ENCODE measurements at places on chromosomes 2 and 18.
A peak's percentile ranks its signal among the peaks of the same experiment; 100 is the strongest.

- DNase-seq, result no peak
Measured at GRCh38 chr2:120898961-120899750, 163.5 kb downstream of the GLI2 start.

DNA sequence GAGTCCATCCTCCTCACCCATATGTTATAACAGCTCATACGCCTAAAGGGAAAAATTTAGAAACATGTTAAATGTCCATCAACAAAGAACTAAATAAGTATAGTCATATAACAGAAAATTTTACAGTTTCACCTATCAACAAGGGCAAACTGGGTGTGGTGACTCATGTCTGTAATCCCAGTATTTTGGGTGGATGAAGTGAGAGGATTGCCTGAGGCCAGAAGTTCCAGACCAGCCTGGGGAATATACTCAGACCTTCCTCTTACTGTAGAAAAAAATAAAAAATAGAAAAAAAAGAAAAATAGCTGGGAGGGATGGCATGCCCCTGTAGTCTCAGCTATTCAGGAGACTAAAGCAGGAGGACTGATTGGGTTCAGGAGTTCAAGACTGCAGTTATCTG, 48.3 kb upstream of the GULP1 start:
- no peak for DNase-seq

DNA sequence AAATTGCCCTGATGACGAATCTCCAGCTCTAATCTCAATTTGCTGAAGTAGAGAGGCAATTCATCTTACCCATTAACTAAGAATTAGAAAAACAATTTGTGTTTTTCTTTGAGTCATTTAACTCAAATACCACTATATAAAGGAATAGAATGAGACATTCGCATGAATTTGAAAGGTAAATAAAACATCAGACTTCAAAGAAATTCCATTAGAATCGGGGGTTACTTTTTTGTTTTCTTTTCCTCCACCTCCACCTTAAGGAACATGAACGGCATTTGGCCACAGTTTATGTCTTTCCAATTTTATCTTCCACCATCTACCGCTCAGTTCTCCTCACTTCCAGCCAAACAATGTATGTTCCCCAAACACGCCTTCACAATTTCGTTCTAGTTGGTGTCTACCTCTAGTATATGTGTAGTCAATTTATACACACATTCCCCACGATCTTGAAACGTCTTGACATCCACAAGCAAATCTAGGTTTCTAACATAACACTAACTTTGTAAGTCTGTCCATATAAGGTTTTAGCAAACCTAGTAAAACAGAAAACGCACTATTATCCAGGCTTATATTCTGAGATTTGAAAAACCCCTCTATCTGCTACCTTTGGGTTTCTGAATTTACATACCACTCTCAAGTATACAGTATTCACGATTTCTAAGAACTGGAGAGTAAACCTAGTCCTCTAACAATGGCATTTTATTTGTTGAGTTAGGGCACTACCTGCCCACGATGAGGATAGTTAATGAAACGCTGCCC, 1.2 kb upstream of the SMCHD1 start:
- DNase-seq, result no peak

DNA sequence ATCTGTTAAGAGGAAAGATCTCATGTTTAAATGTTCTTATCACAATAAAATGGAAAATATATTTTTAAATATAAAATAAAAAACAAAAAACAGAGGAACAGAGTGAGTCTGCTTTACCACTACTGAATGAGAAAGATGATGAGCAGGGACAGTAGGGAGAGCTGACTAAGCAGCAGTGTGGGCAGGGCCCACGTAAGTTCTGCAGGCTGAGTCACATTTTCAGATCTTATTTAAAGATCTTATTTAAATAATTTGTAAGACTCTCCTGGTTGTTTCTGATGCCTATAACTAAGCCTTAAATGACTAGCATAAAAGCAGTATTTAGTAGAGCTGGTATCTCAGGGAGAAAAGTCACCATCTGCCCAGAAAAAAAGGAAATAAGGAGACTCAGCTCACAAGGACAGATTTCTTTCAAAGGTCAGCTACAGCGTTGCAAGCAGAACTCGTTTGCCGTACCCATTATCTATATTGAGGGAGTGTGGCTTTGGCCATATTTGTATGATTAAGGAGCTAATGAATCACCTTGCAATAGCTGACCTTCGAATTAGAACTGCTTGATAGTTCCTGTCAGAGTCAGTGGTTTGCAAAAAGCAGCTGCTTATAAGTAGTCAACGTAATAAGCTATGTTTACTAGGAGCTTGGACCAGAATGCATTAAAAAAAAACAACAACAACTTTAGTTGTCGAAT, 322.1 kb upstream of the CHAC2 start:
- peak; percentile 55 for DNase-seq

DNA sequence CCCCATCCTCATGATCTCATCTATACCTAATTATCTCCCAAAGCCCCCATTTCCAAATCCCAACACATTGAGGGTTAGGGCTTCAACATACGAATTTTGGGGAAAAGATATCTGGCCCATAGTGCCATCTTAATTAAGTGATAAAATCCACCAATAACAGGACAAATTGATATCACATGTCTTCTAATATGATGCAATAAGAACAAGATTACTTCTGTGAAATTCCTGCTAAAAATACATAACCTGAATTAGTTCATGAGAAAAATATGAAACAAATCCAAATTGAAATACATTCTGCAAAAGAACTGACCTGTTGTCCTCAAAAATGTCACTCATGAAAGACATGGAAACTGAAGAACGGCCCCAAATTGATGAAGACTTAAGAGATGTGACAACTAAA, 28.8 kb downstream of the FOXI3 start:
- DNase-seq, result no peak

DNA sequence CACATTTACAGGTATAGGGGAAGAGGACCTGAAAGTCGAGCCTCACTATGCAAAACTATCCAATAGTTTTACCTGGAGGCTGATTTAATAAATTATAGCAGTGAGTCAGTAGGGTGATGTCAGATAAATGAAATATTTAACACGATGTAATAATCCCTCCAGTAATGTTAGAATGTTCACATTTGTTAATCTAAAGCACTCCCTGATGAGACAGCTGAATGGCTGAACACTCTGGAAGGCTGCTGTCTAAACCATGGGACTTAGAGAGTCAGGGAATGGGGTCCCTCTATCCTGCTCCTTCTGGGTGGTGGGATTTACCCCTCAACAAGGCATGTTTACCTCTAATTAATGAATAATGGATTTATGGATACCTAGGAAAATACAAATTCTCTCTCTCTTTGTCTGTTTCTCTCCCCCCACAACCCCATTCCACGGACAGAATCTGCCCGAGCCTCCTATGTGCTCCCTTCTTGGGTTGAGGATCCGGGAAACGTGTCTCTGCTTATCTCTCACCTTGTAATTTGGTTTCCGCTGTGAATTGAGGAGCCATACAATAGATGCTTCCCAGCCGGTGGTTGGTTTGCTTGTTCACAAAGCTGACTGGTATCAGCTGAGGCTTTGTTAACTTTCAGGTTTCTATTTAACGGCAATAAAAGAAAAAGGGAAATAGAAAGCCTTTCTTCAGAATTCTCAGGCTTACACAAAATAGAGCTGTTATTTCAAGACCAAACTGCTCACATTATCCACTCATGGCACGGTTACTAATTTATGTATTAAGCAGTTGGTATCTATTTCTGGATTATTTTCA, 25.9 kb downstream of the LRRC30 start:
- DNase-seq, result no peak

DNA sequence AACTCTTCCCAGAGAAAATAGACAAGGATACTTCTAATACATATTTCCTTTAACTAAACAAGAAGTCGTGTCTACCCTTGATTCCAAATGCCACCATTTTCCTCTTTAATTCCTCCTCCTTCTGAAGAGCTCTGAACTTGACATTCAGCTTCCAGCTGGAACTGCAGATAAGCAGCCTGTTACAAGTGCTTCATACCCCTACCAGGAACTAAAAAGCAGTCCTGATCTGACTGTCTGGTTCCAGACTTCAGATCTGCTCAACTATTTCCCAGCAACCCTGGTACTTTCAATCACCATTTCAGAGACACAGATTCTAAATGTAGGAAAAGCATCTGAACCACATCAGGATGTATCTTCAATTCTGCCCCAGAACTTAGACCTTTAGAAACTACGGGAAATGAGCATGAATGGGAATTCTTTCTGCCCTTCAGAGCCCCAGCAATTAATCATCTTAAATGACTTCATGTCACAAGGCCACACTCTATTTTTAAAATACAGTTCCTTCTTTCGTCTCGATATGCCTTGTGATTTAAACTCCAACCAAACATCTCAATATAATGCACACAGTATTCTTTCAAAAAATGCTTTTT, 159.5 kb downstream of the L3MBTL4 start:
- no peak for DNase-seq

DNA sequence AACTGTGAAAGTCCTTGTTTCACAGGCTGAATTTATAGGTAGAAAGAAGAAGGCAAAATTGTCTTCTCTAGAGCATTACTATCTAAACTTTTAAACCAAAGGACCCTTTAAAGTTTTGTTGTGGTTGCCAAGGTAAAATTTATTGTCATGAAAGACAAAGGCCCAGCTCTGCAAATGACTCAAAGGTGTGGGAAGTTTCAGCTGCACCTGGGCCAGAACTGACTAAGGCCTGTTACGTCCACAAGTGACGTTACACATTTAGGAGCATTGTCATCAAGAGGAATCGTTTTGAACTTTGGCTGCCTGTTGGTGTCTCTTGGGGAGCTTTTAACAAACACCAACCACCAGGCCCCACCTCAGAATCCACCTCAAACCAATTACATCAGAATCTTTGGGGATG, 8.1 kb upstream of the DSC3 start:
- DNase-seq, result no peak

DNA sequence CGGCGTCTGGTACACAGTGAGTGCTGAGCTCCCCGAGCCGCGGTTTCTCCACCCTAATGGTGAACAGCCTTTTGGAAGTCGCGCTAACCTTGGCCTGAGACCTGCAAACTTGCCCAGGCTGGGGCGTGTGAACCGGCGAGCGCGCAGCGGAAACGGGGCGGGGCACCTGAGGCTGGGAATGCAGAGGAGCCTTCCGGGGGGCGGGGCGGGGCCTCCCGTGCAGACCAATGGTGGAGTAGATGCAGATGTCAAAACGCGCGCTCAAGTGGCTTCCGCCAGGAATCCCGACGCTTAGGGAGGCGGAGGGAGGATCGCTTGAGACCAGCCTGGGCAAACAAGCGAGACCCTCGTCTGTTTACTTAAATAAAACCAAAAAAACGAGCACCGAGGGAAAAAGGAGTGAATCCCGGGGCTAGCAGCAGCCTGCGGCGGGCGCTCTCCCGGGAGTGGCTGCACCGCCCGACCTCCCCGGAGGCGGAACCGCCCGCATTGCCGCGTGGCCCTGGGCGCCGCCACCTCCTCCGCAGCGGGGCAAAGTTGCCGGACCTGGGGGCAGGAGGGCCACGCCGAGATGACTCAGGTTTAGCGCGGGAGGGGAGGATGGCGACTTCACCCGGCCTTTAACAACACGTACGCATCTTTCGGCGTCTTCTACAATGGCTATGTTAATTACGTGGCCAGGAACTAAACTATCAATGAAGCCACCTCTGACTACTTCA, 2.2 kb upstream of the RRM2 start:
- DNase-seq, result peak; percentile 89

- no peak for DNase-seq
Measured at GRCh38 chr2:111042772-111043771, 77.6 kb upstream of the BCL2L11 start.

- DNase-seq, result peak; percentile 72
Measured at GRCh38 chr2:235594041-235594440, 100.2 kb downstream of the AGAP1 start.

GRCh38 chr2:15146960-15147359, 414.2 kb downstream of the NBAS start:
- no peak for DNase-seq

DNA sequence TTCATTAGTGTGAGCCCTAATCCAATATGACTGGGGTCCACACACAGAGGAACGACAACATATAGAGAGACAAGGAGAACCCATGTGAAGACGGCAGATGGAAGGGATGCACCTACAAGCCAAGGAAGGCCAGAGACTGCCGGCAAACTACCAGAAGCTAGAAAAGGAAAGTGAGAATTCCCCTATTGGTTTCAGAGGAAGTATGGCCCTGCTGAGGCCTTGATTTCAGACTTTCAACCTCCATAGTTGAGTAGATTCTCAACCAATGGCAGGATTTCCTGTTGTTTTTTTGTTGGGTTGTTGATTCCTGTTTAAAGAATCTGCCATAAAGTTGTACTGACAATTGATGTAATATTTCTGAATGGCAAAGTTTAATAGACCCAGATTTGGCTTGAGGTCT, 241.5 kb downstream of the SATB2 start:
- DNase-seq, result no peak

DNA sequence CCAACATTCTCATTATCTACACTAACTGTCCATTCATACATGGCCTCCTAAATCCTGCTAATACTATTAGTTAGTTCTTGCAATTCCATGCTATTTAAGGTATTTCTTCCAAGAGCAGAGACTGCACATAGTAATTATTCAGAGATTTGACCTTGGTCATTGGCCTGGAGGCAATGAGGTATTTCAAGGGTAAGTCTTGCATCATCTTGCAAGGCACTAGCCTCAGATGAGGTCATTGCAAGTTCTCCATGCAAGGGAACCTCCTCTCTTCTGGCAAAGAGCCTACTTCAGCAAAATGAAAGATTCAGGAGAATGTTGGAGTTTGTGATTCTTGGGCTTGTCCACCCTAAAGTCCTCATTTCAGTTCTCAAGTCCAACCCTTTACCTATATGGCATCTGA, 48.5 kb upstream of the IKZF2 start:
- DNase-seq, result no peak

DNA sequence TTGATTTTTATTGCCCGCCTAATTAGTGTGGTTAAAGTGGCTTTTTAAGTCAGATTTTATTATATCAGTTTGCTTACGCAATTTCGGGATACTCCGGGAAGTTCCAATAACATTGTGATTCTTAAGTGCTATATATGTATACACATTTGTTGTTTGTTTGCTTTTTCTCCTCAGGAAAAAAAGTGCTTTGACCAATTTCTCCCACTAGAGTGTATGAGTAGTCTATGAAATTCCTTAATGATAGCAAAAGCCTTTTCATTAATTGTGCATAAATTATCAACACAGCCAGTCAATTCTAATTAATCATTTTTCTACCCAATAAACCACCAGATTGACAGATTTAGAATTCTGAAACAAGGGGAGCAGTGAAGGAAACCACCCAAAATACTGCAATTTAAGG, 172.2 kb downstream of the DPP10 start:
- no peak for DNase-seq

- peak; percentile 89 for DNase-seq
Measured at GRCh38 chr2:46187112-46187618, 110.0 kb upstream of the EPAS1 start.

- DNase-seq, result no peak
Measured at GRCh38 chr2:229553091-229553490, 161.3 kb downstream of the DNER start.

DNA sequence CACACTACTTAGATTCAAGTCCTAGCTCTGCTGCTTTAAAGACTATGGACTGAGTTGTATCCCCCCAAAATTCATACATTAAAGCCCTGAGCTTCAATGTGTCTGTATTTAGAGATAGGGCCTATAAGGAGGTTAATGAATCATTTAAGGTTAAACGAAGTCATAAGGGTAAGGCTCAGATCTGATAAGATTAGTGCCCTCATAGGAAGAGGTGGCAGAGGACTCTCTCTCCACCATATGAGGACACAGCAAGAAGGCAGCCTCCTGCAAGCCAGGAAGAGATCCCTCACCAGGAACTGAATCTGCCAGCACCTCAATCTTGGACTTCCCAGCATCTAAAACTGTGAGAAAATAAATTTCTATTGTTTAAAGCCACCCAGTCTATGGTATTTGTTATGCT, 3.1 kb upstream of the CYTIP start:
- no peak for DNase-seq

GRCh38 chr18:75199327-75199726, 9.6 kb downstream of the PTGR3 start:
- DNase-seq, result no peak

GRCh38 chr2:72133721-72134407, 13.8 kb downstream of the CYP26B1 start:
- no peak for DNase-seq

Data from LHCN-M2 (cell line).